HepG2 (cell line): ENCODE measurements at places on chromosomes 2 and 18.

DNA sequence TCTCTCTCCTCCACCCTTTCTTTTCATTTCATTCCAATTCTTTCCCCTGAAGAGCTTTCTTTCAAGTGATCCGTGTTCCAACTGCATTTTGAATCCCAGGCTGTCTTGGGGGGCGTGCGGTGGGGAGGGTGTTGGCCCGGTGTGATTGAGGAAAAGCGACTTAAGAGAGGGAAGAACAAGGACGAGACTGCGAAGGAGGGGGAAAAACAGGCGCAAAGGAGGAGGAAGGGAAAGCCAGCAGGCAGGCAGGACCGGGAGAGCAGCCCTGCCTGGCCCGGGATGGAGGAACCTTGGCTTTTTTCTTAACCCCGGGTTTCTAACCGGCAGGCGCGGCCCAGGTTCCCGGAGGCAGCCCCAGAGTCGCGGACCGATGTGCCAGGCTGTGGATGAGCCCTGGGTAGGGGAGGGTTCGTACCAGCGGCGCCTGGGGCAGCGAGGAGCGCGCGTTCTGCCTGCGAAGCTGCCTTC is 1.3 kb downstream of the ADCYAP1 start:
- no peak for DNase-seq

- no peak for DNase-seq
Measured at GRCh38 chr18:23068011-23068410, 67.3 kb upstream of the CABLES1 start.

DNA sequence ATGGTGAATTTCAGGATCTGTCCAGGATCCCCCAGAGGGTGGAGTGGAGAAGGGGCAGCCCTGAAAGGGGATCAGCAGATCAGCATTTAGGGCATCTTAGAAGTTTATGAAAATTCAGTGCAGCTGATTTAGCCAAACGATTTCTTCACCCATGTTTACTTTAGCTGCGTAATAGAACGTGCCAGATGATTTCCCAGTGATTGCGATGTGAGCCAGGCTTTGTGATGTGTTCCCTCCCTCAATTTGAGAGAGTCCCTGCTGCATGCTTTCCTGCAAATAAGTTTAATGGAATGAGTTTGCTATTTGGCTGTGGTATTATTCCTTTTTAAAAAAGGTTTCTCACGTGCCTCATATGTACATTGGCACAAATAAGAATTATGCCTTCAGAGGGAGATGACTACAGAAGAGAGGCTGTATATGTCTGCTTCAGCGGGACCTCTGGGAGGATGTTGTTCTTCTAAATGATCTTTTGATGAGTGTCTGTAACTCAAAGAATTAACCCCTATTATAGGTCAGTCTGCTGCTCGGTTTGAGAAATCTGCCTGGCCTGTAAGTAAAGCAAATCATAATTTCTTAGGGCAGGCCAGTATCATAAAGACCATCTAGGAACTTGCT is 111.9 kb downstream of the MRO start:
- DNase-seq = no peak

- DNase-seq = peak; percentile 49
Measured at GRCh38 chr2:170122883-170123547, 54.9 kb upstream of the MYO3B start.

DNA sequence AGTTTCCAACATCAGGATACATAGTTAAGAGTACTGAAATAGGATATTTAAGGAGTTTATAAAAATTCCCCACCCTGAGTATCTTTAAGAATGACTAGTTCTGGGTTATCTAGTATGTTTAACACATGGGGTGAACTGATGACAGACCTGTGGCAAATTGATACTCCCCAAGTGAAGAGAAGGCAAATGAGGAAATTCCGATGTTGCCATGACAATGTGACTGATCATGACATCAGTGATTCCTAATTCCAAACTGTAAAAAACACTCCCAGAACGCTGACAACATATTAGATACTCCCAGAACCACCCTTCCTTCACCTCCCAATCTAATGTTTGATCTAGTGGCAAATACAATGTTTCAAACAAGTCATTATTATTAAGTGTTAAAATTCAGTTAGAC is 77.6 kb downstream of the RBMS1 start:
- no peak for DNase-seq

DNA sequence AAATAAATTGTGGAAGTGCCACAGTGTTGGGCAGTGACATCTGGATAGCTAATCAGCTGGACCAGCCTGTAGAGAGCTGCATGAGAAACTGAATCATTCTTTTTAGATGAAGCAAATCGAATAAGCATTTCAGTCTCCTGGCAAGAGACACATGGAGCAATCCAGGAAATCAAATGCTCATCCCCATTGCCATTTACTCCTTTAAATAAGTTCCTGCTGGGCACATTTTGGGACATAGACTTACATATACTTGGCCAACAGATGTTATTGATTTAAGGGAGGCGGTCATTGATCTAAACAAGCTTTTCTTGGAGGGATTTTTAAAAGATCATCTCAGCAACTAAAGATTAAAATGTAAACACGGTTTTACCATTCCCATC is 307.1 kb downstream of the STK39 start:
- DNase-seq = no peak

DNA sequence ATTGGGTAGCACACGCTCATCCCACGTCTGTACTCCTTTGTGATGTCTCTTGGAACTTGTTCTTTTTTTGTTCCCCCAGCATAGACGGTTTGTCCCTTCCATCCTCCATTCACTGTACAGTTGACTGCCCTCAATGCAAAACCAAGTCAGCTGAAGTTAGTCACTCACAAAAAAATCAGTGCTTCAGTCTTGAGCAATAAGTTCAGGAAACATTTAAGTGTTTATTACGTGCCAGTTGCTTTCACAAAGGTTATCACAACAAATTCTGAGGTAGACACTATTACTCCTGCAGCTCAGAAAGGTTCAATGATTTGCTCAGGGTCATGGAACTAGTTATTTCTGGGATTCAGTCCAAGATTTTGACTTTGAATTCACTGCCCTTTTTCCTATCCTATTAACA is 102.2 kb downstream of the PDE1A start:
- no peak for DNase-seq

DNA sequence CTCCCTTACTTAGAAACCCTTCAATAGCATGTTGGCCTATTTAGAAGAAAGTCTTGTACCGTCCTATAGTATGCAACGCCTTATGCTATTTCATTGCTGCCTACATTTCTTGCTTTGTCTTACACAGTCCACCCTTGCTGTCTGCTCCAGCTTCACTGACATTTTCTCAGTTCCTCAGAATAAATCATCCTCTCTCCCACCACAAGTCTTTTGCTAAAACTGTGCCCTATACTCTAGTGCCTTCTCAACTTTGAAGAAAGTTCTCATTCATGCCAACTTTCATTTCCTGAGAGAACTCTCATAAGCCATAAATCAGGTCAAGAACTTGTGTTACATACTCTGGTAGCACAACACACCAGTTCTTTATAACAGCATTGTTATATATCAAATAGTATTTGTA is 54.3 kb upstream of the COL3A1 start:
- no peak for DNase-seq

DNA sequence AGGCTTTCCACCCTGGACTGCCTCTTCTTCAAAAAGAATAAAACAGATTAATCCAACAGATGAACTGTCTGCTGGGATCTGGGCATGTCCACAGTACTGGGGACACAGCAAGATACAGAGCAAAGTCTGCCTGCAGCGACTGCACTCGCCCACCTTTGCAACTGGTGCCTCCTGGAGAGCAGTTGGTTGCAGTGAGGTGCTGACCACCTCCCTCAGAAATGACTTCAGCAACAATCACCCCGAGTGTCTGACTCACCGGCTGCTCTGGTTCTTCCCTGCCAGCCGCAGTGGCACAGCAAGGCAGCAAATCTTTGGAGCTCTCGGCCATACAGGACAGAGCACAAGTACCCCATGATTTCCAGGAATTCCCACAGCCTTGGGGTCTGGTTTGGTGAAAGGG is 179.7 kb downstream of the ANAPC1 start:
- DNase-seq = peak; percentile 28

DNA sequence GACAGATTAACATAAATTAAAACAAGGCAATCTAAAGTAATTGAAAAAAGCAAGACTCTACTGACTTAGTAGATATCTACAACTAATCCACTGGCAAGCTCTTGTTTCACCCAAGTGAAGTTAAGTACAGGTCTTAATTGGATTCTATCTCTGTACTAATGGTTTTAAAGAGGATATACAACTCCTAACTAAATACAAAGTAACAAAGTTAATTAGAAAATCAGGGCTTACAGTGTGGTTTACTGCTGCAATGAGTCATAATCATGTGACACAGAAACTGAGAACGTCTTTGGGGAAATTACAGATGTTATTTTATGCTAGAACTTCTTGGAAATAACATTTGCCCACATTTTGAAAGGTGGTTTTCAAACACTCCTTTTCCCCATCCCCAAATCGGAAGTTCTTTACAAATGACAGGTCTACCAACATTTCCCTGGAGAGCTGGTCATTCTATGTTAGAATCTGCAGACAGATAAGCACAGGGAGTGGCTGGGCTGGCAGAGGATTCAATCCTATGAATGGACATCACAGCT is 245.3 kb downstream of the STK39 start:
- no peak for DNase-seq
